ENCODE measurements at places on chromosomes 11 and 22.

- no peak for DNase-seq
Measured at GRCh38 chr22:35383679-35384071, 2.8 kb downstream of the HMOX1 start.

GRCh38 chr22:25078591-25078990, 121.1 kb upstream of the CRYBB3 start:
- DNase-seq = no peak

DNA sequence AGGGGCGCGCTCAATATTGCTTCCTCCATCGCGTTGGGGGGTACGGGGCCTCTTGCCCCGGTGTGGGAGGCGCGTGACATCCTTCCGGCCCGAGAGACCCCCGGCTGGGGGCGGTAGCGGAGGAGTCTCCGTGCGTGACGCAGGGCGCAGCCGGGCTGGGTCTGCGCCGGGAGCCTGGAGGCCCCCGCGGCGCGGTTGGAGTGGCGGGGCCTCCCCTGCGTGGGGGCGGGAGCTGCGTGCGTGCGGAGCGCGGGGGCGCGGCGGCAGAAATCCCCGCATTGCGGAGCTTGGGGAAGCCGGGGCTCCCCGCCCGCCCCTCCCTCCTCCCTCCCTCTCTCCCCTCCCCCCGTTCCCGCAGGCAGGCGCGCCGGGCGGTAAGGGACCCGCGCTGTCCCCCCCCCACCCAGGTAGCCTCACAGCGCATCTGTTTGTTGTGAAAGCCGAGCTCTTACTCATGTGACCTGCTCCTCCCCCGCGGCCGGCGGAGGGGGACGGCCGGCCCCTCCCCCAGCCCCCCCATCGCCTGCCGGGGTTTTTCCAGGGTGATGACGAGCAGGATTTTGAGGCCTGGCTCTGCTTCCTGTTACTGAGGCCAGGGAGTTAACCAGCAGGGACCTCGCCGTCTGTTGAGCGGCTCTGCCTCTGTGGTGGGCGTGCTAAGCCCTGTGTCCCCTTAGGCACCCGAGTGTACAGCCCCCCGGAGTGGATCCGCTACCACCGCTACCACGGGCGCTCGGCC, 1.6 kb downstream of the PIM3 start:
- DNase-seq = peak; percentile 94

DNA sequence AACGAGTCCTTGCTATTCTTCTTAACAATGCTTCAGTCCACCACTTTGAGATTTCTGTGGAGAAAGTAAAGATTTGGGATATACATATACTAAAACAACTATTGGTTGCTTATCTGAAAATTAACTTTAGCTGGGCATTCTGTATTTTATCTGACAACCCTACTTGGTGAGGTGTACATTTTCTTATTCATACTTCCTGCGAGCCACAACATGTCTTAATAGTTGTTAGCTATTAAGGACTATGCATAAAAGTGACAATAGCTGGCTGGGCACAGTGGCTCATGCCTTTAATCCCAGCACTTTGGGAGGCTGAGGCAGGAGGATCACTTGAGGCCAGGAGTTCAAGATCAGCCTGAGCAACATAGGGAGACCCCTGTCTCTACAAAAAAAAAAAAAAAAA, 28.0 kb upstream of the TMA7B start:
- no peak for DNase-seq

DNA sequence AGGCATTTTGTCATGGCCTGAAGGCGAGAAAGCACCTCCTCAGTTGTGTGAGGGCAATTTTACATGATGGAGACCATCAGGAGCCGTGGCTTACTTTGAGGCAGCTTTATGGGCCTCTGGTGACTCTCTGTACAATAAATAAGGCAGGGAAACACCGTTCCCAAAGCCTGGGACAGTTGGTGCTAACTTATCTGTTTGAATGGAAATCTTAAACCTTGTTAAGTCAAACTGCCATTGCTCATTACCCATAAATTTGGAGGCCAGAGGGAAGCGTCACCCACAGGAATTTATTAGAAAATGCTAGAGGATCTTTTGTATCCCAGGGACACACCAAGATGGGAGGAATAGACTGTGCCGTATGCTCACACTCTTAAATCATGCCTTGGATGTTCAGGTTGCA, 1156.9 kb downstream of the BRD1 start:
- peak; percentile 23 for DNase-seq

DNA sequence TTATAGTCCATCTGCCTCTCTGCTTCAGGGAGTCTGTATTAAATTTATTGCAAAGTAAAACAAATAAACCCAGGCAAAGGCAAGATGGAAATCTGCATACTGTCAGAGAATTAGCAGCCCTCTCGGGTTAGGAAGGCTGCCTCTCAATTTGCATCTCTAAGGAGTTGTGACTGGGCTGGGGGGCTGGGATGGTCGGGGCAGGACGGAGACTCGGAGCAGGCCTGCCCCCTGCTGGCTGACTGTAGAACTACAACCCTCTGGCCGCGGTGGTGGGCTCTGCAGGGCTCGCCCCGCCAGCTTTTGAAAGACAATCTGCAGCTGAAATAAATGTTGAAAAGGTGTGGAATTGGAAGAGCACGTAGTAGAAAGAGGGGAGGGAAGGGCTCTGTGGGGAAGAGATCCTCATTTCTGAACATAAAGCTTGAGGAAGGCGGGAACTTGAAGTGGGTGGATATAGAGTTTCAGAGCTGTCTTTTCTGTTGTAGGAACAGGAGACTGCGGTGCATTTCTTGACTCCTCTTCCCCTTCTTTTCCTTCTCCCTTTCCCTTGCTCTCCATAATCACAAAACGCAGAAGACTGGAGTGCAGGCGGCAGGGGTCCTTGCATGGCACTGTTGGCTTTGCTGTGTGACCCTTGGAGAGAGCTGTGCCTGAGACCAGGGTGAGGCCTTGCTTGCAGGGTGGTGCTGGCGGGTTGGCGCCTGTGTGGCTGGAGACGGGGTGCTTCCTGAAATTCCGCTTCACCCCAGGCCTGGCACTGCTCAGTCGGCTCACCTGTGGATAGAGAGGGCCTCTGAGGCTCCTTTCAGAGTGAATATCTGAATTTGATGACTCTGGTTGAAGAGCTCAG, 22.6 kb upstream of the PKNOX2 start:
- DNase-seq = peak; percentile 28

DNA sequence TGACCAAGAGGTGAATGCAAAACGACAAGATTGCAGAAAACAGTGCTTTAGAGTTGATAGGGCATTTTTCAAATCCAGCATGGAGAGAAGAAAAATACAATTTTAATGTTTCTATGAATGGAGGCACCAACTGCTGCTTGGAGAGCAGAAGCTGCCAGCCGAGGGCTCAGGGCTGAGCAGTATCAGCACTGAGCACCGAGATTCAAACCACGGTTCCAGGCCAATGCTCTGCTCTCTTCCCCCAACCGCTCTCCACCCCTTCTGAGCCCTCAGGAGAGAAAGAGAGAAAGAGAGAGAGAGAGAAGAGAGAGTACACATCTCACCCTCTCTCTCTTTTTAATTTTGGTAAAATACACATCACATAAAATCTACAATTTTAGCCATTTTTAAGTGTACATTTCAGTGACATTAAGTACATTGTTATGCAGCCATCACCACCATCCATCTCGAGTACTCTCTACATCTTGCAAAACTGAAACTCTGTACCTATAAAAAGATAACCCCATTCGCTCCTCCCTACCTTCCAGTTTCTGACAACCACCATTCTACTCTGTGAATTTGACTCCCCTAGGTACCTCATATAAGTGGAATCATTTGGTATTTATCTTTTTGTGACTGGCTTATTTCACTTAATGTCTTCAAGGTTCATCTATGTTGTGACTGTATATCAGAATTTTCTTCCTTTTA, 333.3 kb downstream of the MIAT start:
- DNase-seq = no peak

- DNase-seq = no peak
Measured at GRCh38 chr11:119786431-119787073, 57.6 kb upstream of the NECTIN1 start.

GRCh38 chr22:44898236-44898635, 111.6 kb downstream of the PHF21B start:
- no peak for DNase-seq

- no peak for DNase-seq
Measured at GRCh38 chr11:74377689-74378088, 20.5 kb downstream of the PGM2L1 start.

GRCh38 chr11:117877120-117877784, 794 bp upstream of the FXYD6 start:
- DNase-seq = no peak

- no peak for DNase-seq
Measured at GRCh38 chr22:24752088-24752623, 22.4 kb downstream of the PIWIL3 start.

- no peak for DNase-seq
Measured at GRCh38 chr22:35792506-35792905, 74.8 kb downstream of the APOL5 start.

DNA sequence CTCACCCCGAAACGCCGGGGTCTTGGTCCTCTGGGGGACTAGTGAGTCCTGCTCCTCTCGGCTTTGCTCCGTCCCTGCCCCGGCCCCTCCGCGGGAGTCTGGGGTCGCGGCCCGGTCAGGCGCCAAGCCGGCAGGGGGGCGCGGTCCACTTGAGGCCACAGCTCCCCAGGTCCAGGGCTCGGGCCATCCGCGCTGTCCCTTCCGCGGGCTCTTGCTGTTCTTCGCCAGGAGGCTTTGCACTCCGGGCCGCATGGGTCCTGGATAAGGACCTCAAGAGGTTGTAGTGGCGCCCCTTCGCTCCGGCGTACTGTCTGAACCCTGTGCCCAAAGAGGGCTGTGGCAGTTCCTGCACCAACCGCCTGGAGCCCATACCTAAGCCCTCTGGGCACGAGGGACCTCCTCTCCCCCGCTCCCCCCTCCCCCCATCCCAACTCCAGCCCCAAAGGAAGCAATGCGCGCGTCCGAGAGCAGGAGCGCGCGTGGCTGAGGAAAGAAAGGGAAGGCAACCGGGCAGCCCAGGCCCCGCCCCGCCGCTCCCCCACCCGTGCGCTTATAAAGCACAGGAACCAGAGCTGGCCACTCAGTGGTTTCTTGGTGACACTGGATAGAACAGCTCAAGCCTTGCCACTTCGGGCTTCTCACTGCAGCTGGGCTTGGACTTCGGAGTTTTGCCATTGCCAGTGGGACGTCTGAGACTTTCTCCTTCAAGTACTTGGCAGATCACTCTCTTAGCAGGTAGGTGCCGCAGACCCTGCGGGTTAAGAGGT, at the start of gene ADM:
Gene ADM (plus strand): TSS at position 579 of the 767 bp plus-strand sequence. CDS start 628 bp downstream, outside the sequence.
- DNase-seq = peak; percentile 98

GRCh38 chr11:128311742-128312719, 275.3 kb downstream of the ETS1 start:
- no peak for DNase-seq

GRCh38 chr11:71500601-71501021, 26.5 kb upstream of the KRTAP5-7 start:
- DNase-seq = no peak

DNA sequence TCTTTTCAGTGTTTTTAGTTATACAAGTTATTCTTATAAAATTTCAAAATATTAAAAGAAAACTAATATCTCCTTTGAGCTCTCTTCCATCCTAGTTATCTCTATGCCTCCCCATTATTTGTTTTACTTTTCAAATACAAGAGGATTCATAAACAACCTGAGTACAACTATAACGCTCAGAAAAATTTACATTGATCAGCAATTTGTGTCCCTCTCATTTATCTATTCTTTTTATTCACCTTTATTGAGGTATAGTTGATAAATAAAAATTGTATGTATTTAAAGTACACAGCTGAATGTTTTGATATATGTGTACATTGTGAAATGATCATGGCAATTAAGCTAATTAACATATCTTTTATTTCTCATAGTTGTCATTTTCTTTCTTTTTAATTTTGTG, 57.6 kb downstream of the GRIA4 start:
- no peak for DNase-seq

- peak; percentile 64 for DNase-seq
Measured at GRCh38 chr11:132475026-132475425, 1057.3 kb downstream of the OPCML start.

GRCh38 chr11:77088236-77089003, 14.2 kb upstream of the OMP start:
- DNase-seq = no peak

DNA sequence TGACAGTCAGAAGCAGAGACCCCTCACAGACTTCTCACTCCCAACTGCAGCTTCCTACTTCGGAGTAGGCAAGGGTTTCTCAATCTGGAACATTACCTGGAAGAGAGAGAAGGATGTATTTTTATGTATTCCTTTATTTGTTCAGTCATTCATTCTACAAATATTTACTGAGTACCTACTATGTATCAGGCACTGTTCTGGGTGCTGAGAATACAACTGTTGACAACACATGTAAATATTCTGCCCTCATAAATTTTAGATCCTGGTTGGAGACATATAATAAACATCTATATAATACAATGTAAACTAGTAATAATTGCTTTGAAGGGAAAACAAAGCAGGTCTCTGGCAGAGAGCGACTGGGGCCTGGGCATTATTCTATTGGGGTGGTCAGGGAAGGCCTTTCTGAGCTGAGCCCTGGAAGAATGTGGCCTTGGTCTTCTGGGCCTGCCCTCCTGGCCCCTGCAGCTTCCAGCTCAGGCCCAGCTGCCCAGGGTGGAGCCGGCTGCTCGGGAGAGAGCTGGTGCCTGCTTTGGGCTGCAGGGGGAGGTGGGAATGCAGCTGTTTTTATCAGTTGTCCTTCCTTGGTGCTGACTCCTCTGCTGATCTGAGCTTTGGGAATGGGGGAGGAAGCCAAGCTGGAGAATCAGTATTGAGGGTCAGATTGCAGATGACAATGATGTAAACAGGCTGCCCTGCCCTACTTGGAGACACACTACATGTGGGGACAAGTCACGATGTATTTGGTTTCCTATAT, 46.8 kb downstream of the PKNOX2 start:
- DNase-seq = no peak

GRCh38 chr11:119572481-119573424, 149.8 kb upstream of the THY1 start:
- DNase-seq = no peak

GRCh38 chr22:18042685-18043084, 18.3 kb upstream of the MICAL3 start:
- DNase-seq = peak; percentile 65

GRCh38 chr11:123174196-123175183, 20.6 kb downstream of the CLMP start:
- DNase-seq = peak; percentile 99

GRCh38 chr11:3947061-3947460, 91.6 kb downstream of the STIM1 start:
- DNase-seq = peak; percentile 41

DNA sequence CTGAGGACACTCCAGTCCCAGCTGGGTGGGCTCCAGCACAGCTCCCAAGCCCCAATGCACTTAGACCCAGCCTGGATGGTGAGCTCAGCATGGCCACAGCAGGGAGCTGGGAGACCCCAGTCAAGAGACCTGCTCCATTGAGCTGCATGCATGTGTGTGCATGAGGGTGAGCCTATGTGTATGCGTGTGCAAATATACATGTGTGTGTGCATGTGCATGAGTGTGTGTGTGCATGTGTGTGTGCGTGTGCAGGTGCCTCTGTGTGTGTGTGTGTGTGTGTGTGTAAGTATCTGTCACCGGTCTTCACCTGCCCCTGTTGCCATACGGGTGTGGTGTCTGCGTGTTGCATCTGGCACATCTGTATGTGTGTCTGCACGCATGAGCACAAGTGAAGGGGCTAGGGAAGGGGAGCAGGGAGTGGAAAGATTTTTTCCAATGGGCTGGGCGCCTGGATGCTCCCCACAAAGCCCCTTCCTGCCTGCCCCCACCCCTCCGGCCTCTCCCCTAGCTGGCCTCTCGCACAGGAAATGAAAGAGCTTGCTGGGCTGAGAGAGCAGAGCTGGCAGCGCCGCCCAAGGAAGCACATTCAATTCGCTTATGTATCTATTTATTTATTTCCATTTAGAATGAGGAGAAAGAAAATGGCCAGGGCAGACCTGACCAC, 4.1 kb downstream of the TSPAN32 start:
- peak; percentile 65 for DNase-seq

- DNase-seq = peak; percentile 31
Measured at GRCh38 chr11:91312541-91312940, 912.1 kb upstream of the FAT3 start.

Data from fibroblast of skin of right quadriceps (primary cell).